ENCODE measurements at places on chromosomes 2 and 18.

GRCh38 chr2:234304950-234305349 lies 191.9 kb downstream of the ARL4C start:
- DNase-seq = no peak

DNA sequence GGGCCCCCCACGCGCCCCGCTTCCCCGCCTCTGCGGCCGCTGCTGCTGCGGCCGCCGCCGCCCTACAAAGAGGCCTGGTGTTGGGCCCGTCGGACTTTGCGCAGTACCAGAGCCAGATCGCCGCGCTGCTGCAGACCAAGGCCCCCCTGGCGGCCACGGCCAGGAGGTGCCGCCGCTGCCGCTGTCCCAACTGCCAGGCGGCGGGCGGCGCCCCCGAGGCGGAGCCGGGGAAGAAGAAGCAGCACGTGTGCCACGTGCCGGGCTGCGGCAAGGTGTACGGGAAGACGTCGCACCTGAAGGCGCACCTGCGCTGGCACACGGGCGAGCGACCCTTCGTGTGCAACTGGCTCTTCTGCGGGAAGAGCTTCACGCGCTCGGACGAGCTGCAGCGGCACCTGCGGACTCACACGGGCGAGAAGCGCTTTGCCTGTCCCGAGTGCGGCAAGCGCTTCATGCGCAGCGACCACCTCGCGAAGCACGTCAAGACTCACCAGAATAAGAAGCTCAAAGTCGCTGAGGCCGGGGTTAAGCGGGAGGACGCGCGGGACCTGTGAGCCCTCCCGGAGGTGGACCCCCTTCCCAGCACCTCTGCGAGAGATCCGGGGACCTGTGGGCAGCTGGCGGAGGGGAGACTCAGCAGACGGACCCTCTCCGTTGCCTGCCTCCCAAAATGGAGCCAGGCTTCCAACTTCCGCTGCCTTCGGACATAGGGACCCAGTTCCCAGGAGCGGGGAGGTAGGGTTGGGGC lies 1.9 kb downstream of the SP5 start:
- no peak for DNase-seq

DNA sequence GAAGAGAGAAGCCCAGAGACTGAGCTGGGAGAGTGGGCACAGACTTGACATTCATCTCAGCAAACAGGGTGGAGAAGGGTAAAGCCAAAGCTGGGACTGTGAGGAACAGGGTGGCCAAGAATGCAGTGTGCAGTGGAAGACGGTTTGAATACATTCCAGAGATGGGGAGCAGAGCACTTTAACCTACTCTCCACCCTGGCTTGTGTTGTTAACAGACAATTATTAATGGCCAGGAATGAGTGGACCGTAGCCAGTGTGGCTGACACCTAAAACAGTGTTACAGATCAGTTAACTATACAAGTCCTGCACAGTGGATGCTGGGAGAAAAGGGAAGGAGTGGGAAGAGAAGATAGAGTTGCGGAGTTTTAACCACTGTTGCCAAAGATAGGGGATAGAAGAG lies 7.4 kb upstream of the NAB1 start:
- DNase-seq = no peak

GRCh38 chr2:224194161-224194560 lies 155.1 kb upstream of the SERPINE2 start:
- DNase-seq = no peak

GRCh38 chr2:156346731-156347130 lies 14.2 kb upstream of the NR4A2 start:
- no peak for DNase-seq

GRCh38 chr2:238493880-238494572 lies 67.3 kb downstream of the ASB1 start:
- DNase-seq = no peak

GRCh38 chr2:30584116-30584515 lies 137.1 kb downstream of the LCLAT1 start:
- no peak for DNase-seq
